ENCODE measurements at places on chromosomes 2 and 18.

DNA sequence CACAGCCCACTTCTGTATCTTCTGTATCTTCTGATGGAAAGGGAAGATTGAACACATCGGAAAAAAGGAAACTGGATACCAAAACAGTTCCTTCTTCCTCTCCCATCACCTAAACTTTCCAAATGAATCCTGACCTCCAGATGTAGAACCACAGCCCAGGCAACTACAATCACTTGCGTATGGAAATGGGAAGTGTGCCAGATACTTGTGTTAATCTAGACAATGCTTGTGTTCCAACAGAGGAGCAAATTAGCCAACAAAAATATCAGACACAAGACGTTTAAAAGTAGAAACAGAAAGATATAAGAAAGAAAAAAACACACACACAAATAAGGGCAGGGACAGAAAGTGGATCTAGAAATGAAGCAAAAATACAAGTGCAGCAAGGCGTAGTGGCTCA is 31.4 kb upstream of the DUSP2 start:
- no peak for DNase-seq

- no peak for DNase-seq
These were observed 129.6 kb upstream of the SLC1A4 start for GRCh38 chr2:64859312-64860212.

- DNase-seq, result no peak
These were observed 80.1 kb downstream of the KCNS3 start for GRCh38 chr2:17958466-17959092.

DNA sequence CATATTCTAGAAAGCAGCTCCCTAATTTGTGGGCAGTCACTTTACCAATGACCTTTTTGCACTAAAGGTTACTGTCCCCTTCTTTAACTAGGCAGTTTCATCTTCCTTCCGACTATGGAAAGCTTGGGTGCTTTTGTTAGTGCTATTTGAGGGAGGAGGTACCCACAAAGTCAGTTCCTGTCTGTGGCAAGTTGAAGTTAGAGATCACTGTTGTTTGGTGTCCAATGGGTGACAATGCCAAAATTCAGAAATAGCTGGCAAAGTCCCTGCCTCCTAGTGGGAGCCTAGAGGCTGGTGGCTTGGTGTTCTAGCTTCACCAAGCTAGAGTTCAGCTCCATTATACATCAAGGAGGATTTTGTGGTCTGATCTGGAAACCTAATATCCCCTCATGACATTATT is 87.1 kb upstream of the PNPT1 start:
- no peak for DNase-seq

GRCh38 chr2:9756692-9757250 is 86.5 kb upstream of the TAF1B start:
- peak; percentile 50 for DNase-seq

- DNase-seq, result no peak
These were observed 102.4 kb downstream of the ASB1 start for GRCh38 chr2:238528953-238529781.

DNA sequence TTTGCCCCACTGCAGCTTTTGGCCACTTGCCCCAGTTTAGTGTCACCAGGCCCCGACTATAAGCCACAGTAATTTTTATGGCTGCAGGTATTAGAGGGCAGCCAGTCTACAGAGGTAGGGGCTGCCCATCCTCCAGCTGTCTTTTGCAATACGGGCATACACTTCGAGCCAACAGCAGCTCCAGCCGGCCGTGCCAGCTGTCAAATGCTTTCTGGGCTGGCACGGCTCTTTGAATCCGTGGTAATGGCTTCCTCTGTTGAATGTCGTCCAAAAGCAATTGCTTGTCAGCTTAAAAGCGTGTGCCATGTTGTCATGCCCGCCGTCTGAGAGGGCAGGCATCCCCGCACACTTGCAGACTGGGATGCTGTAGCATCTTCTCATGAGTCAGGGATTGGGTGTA is 41.3 kb downstream of the BCL2L11 start:
- DNase-seq, result peak; percentile 36

- DNase-seq, result no peak
These were observed 39.5 kb downstream of the MTERF4 start for GRCh38 chr2:241062389-241063092.

DNA sequence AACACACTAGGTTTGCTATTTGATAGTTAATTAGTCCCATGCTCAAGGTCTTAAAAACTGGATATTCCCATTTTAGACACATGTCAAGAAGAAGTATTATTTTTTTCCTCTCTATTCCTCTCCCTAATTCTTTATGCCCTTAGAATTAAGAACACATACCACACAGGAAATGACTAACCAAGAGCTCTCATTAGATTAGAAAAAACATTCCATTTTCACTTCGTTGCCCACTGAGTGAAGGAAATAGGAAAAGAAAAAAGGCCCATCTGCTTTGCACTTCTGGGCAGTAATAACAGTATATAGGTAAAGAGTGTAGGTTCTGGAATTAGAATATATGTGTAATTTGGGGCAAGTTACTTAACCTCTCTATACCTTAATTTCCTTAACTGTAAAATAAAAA is 26.9 kb downstream of the ACADL start:
- no peak for DNase-seq

DNA sequence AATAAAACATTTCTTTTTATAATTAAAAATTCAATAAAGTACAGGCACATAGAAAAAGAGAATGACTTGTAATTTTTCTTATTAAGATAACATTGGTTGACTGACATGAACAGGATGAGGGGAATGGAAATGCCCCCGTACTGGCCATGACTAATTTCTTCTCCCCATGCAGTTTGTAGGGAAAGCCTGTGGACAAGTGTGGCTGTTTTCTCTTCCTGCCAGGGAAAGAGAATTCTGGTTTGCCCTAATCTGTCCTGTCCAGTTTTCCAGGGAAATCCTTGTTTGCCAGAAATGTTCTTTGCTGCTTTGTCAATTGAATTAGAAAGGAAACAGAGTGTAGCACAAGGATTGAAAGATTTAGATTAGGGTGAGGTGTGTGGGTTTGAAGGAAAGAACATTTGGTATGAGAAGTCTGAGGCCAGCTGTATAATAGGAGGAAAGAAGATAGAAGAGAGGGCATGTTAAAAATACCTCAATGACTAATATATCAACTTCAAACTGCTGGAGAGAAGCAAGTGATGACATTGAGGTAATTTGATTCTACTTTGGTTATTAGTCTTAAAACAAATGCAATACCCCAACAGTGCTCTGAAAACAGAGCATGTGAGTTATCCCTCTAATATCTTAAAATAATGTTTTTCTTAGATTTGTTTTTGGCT is 593.9 kb upstream of the ZNF804A start:
- DNase-seq, result no peak

DNA sequence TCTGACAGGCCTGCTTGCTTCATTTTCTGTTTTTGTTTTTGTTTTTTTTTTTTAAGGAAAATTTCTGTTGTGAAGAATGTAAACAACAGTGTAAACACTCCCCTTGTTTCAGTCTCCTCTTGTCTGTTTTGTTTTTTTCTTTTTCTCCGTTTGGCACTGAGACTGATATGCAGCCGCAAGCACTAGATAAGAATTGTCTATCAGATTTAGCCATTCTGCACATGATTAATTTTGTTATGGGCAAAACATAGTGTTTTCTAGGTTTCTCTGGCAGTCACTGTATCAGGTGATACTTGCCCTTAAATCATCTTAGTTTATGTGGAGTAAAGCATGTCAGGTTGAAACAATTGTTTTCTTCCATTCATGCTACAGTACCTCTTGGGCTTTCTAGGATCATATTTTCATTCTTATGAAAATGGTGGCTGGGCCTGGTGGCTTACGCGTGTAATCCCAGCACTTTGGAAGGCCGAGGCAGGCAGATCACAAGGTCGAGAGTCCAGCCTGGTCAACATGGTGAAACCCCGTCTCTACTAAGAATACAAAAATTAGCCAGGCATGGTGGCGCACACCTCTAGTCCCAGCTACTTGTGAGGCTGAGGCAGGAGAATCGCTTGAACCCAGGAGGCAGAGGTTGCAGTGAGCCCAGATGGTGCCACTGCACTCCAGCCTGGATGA is 12.9 kb upstream of the RBMS1 start:
- no peak for DNase-seq

DNA sequence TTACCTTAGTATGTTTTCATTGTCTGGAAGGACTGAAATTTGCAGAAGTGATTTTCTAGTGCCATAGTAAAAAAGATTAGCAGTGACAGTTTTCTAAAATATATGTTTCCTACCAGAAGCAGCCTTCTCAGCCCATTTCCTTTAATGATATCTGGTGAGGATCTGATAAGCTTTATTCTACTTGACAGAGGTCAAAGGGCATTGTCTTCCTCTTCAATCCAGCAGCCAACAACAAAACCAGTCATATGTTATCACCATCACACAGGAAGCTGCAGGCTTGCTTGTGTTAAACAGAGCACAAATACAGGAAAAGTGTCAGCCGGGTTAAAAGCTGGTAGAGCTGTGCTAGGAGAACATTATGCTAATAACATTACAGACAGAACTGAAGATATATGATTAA is 35.6 kb upstream of the ZSWIM2 start:
- no peak for DNase-seq

DNA sequence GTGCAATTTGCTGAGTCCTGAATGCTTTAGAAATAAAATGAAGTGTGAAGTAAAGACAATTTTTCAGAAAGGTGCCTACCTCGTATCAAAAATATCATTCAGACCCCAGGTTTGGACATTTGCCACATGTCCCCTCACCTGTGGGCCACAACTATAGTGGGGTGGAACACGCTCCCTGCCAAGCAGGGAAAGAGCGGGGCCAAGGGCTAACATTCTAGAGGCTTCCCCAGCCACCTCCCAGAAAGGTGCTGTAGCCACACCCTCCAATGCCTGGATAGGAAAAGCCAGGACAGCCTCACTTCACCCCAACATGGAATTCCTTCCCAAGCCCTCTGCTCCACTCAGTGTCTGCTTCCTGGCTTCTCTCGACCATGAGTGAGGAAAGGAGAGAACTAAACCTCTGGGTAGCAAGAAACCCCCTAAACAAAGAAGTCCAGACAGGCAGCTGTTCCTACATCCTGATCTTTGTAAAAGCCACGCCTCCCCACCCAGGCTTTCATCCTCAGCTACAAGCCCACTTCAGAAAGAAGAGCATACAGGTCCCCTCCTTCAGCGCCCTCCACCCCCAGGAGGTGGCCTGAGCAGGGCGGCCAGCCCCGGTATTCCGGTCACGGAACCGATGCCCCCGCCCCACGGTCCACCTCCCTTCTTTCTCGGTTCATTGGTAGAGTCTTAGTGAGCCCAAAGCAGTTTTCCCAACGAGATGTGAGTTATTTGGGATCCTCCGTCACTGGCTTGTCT is 2.1 kb downstream of the COL6A3 start:
- no peak for DNase-seq

DNA sequence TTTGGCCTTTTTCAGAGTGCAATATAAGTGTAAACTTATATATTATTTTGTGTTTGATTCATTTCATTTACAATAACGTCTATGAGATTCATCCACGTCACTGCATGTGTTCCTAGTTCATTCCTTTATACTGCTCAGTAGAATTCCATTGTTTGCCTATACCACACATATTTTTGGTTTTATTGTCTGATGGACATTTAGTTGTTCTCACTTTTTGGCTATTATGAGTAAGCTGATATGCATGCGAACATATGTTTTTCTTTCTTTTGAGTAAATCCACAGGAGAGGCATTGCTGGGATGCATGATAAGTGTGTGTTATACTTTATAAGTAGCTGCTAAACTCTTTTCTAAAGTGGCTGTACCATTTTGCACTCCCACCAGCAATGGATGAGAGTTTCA is 314.8 kb upstream of the HS6ST1 start:
- no peak for DNase-seq

- peak; percentile 64 for DNase-seq
These were observed 25.0 kb upstream of the PHLPP1 start for GRCh38 chr18:62690236-62690815.

DNA sequence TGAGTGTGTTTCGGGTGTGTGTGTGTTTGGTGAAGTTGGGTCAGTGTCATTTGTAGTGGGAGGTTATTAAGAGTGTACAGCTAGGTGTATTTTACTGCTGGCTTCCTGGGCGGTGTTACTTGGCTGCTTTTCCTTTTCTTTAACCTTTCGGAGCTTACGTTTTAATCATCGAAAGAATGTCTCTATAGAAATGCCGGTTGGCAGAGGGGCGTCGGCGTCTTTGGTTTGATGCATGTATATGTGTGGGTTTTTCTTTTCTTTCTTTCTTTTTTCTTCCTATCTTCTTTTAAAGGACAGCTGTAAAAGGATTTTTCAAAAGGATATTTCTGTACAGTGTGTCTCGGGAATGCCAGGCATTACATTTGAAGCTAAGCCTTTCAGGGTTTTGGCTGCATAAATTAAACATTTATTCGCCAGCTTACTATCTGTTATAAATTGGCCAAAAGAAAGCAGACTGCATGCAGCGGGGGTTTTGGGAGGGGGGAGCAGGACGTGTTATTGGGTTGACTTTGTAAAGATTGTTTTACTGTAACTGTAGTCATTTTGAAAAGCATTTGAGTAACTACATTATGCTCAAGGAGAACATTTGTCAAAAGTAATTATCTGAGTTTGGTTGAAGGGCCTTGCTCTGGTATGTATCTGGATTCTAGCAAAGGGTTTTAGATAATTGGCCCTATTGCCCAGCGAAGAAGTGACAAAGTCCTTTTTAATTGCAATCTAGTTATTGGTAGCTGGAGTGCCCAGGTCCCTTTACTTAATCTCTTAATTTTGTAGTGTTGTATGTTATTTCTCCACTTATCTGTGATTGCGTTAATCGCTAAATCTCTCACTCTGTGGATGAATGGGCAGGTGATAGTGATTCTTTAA is 1.6 kb downstream of the ASXL3 start:
- no peak for DNase-seq

DNA sequence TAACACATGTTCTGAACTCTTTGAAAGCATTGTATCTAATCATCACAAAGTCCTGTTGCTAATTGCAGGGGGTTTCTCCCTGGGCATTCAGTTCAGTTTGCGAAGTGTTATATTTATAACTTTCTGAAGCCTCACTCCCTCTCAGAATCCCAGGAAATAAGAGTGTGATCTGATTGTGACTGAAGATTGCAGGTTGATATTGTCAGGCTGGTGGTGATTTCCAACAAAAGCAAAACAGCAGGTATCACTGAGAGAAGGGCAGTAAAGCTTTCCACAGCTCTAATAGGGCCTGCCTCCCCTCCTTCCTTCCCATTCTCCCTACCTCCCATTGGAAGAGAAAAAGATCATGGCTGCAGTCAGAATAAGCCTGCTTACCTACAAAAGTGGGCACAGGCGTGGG is 466.7 kb upstream of the FSHR start:
- DNase-seq, result no peak

GRCh38 chr18:62479574-62479973 is 43.3 kb upstream of the ZCCHC2 start:
- no peak for DNase-seq

DNA sequence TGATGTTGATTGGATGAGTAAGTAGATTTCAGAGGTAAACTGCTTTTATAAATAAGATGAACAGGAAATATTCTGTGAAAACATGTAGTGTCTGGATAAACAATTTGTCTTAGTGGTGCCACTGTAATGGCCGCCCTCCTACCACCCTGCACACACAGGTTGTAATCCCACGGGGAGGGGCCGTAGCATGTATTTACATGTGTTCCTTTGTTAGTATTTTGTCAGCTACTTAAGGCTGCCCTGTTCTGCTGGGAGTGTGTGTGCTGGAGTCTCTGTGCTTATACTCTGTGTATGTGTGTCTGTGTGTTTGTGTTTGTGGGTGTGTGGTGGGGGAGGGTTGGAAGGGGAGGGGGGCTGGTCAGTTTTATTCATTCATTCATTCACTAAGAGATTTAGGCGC is 5.1 kb downstream of the TSHZ1 start:
- DNase-seq, result no peak

GRCh38 chr2:58055033-58055786 is 8.6 kb downstream of the VRK2 start:
- DNase-seq, result no peak
